ENCODE measurements at places on chromosomes 3 and 15.
A peak's percentile ranks its signal among the peaks of the same experiment; 100 is the strongest.

DNA sequence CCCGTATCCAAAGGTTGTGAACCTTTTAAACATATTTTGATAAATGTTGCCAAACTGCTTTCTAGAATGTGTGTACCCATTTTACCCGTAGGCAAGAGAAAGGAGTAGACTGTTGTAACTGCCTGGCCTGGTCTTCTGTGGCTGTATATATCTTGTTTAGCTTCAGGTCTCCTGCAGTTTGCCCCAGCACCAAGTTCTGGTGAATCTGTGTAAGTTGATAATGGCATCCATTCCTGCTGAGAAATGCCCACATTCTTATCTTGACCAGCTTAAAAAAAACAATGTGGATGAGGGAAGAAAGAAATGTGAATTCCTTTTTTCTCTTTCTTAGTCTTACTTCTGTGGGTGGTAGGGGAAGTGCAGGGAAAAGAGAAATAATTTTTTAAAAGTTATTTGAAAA is 53.3 kb upstream of the TLE3 start:
- no peak for DNase-seq

- DNase-seq = no peak
These were observed 116.8 kb downstream of the ZNF280D start for GRCh38 chr15:56616551-56616950.

DNA sequence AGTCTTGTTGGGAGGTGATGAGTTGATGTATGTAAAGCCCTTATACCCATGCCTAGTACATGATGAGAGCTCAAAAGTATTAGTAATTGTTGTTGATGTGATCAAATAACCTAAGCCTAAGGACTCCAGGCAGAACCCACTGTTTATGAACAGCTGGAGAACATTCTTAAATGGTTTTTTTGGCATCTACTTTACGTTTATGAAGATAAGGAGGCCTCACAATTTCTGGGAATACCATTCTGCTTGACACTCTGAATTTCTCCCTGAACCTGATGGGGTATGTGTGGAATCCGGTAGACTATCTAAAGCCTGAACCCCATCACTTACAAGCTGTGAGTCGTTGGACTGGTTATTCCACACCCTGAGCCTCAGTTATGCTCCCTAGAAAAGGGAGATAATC is 244.6 kb upstream of the WNT5A start:
- DNase-seq = no peak

- no peak for DNase-seq
These were observed 575.1 kb downstream of the FOXP1 start for GRCh38 chr3:71008350-71008935.

DNA sequence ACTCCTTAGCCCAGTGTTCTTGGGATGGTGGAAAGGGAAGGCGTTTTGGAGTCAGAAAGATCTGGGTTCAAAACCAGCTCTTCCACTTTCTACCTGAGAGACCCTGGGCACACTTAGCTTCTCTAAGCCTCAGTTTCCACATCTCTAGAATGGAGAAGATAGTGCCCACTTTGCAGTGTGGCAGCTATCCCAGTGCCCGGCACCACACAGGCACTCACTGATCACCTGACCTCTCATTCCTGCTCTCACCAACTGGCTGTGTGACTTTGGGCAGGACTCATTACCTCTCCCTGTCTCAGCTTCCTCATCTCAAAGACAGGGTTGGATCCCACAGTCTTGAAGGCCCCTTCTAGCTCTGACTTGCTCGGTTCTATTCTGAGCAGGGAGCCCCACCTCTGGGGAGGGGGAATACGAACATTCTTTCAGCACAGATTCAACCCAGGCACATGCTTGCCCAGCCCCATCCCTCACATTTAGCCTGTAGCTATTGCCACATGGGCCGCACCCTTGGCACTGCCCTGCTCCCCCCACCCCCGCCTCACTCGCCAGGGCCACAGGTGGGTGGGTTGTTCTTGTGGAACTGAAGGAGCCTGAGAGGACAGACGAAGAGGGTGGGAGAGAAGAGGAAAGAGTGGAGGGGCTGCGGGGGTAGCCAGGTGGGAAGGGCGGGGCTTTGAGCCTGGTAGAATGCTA is 39.2 kb downstream of the EPHB3 start:
- no peak for DNase-seq

GRCh38 chr3:110905121-110905520 is 166.5 kb upstream of the NECTIN3 start:
- no peak for DNase-seq

DNA sequence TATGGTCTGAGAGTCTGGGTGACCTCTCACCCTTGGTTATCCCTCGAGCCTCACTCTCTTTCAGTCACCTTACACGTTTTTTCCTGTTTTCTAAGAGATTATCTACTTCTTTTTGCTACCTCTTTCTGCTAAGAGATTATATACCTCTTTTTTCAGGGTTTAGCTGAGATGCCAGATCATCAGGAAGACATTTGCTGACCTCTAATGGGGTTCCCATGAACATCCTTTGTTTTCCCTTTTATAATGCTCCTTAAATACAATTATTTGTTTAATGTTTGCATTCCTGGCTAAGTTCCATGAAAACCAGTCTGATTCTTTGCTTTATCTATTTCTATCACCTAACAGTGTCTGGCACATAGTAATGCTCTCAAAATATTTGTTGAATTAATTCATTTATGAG is 39.6 kb downstream of the LEKR1 start:
- DNase-seq = no peak

- DNase-seq = no peak
These were observed 106.5 kb upstream of the GALNT15 start for GRCh38 chr3:16067837-16068471.

DNA sequence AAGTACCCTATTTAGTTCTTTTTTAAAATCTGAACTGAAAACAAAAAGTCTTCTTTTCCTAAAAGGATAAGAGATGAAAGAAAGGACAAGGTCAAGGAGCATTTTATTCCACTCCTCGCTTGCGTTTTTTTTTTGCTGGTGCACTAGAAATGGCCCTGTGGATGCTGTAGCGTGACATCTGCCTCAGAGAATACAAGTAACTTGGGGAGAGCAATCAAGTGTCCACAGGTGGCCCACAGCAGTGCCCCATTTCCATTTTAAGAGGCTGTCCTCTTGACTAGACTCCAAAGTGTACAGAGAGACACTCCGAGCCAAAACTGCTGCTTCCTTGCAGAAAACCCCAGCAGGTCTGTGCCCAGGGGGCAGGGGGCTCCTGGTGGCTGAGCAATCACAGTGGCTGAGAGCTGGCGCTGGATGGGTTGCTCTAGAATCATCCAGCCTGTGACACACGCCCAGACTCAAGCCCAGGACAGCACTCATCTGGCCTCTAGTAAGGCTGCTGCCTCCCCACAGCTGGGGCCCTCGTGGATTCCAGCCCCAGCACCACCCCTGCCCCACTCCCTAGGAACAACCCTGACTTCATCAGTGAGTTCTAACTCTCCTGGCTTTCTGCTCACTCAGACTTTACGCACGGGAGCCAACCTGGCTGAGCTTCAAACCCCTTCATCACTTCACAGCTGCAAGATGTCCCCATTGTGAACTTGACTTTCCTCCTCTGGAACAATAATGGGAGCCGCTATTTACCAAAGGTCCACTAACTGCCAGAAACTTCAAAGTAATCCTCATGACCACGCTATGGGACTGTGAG is 71.1 kb upstream of the SPATA12 start:
- no peak for DNase-seq

- no peak for DNase-seq
These were observed 5.5 kb downstream of the HHLA2 start for GRCh38 chr3:108301695-108302404.

DNA sequence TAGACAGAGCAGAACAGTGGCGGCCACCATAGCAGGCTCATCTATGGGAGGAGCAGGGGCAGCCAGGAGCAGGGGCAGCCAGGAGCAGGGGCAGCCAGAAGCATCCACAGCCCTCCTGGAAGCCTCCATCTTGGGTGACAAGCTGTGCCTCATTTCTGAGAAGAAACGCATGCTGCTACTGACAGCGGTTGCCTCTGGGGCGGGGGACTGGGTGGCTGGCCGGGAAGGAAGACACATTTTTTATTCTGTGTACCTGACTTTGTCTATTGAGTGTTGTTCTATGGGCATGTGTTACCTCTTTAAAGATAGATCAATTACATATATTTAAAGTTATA is 71.5 kb upstream of the KLF13 start:
- no peak for DNase-seq

DNA sequence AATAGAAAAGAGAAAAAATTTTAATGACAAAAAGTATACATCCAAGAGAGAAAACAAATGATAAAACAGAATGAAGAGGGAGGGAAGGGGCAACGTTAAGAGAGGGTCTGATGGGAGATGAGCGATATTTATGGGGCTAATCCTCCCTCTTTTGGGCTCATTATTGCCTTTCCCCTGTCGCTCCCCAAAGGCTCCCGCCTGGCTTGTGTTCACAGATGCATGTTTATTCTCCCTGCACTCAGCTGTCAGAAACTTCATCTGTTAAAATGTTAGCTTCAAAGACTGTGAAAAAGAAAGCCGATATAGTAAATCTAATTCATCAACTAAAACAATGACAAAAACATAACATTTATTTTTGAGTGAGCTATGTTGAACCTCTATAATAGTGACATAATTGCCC is 74.3 kb downstream of the GABRB3 start:
- no peak for DNase-seq

GRCh38 chr3:151926956-151927355 is 53.5 kb downstream of the SUCNR1 start:
- DNase-seq = no peak

- DNase-seq = no peak
These were observed 242.0 kb upstream of the RGMA start for GRCh38 chr15:93330912-93331544.

- DNase-seq = no peak
These were observed 387.4 kb downstream of the EPHA6 start for GRCh38 chr3:97201814-97202213.

GRCh38 chr3:124611520-124611919 is 118.7 kb upstream of the UMPS start:
- DNase-seq = no peak

DNA sequence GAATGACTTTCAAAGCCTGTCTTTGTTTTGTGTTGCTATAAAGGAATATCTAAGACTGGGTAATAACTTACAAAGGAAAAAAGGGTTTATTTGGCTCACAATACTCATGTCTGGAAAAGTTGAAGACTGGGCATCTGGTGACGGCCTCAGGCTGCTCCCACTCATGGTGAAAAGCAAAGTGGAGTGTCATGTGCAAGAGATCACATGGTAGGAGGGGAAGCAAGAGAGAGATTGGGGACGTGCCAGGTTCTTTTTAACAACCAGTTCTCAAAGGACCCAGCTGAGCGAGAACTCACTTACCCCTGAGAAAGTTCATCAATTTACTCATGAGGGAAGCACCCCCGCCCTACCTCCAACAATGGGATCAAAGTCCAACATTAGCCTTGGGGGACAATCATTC is 929.4 kb downstream of the ROBO1 start:
- no peak for DNase-seq

- no peak for DNase-seq
These were observed 14.6 kb downstream of the ADAMTS9 start for GRCh38 chr3:64673159-64673715.

DNA sequence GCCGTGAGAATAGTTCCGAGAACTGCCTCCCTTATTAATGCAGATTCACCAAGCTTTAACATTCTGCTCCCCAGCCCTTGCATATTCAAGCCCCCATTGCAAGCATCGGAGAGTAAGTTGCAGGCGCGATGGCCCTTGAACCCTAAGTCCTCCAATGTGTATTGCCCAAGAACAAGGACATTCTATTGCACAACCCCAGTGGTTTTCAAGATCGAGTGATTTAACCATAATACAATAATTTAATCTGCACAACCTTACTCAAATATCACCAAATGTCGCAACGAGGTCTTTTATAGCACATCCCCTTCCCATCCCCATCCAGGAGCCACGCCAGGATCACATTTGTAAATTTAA is 21.7 kb upstream of the PLXND1 start:
- no peak for DNase-seq

GRCh38 chr3:129424185-129424841 is 4.1 kb downstream of the EFCAB12 start:
- DNase-seq = no peak

- DNase-seq = no peak
These were observed 123.4 kb downstream of the FBN1 start for GRCh38 chr15:48522123-48522522.

DNA sequence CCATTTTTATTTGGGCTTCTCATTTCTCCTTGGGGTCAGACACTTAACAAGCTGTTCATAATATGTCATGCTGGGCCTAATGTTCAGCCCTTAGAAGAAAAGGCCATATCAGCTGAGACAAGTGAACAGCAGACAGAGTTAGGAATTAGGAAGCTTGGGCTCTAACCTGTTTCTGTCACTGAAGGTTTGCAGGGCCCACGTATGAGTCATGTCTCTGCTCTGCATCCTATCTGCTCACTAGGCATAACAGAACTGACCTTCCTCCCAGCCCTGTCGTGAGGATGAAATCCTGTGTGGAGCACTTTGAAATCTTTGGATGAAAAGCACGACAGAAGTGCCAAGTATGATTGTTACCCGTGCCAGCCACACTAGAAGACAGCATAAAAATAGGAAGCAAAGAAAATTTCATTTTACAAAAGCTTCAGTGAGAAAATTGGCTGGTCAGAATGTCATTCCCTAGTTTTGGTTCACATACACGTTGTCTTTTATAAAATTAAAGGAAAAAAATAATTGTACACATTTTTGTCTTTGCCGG is 26.5 kb upstream of the CD47 start:
- no peak for DNase-seq

GRCh38 chr3:4935347-4935746 is 43.9 kb upstream of the BHLHE40 start:
- DNase-seq = no peak

- DNase-seq = no peak
These were observed 17.3 kb downstream of the ATOSA start for GRCh38 chr15:52661909-52662308.

DNA sequence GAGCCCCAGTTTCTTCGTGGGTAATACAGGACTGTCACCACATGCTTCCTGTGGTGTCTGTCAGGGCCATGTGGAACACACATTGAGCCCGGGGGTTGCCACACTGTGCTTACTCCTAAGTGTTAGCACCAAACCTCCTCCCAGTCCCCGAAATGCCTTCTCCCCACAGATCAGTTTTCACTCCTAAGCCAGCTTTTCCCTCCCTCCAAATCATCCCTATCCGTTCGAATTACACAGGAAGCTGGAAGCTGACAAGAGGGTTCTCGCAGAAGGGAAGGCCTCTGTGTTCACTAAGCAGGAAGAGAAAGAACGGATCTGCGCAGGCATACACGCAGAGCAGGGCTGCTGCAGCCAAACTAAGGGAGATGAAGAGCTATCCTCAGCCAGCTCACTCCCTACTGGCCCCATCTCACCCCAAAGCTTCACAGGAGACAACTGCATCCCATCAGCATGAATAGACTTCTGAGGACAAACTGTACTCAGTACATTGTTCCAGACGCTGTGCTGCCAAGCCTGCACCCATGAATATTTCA is 32.3 kb downstream of the XXYLT1 start:
- no peak for DNase-seq

- peak; percentile 6 for DNase-seq
These were observed 34.5 kb downstream of the POMGNT2 start for GRCh38 chr3:43071313-43071893.

All from stimulated activated CD4-positive, alpha-beta T cell treated with anti-CD3 and anti-CD28 coated beads, Interleukin-12 subunit alpha, Interleukin-12 subunit beta, amount 100 ng/mL, for 24 hours (primary cell).